ENCODE measurements at places on chromosomes 16 and 17. TPM values are rescaled to one million over a fixed set of nuclear protein-coding genes. Genes with fewer than 3 reads are reported as not detected.

- no peak for DNase-seq
Observed at GRCh38 chr16:24272379-24272778, 16.2 kb downstream of the CACNG3 start.

DNA sequence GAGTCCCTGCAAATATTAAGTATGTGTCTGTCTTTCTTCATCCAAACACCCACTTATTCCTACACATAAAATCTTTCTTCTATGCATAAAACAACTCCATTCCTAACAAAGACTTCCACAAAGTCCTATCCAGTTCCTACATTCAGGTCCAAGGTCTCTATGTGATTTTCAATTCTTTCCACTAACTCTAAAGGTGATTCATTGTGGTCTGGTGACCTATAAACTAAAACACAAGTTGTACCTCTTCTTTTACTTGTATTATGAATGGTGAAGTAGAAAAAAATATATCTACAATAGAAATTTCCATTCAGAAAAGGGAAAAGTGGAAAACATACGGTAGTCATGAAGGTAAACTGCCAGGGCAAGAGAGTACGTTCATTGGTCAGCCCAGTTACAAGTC, 56.6 kb downstream of the USP32 start:
- DNase-seq, result no peak

GRCh38 chr17:17693253-17694168, 12.3 kb downstream of the RAI1 start:
- peak; percentile 87 for DNase-seq

Gene CLDN9
- 1.7 TPM for total RNA-seq

DNA sequence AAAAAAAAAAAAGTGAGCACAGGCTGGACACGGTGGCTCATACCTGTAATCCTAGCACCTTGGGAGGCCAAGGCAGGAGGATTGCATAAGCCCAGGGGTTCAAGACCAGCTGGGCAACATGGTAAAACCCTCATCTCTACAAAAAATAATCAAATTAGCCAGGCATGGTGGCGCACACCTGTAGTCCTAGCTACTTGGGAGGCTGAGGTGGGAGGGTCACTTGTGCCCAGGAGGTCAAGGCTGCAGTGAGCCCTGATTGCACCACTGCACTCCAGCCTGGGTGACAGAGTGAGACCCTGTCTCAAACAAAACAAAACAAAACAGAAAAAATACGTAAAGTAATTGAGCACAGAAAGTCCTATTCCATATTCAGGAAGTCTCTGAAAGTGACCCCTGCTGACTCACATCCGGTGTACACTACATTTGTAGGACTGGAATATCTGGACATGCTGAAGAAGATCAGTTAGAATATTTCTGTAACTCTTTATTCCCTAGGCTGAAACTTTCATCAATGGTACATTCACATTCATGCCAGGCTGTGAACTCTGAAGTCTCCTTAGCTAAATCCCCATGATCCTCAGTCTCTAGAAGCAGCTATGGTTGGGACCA, 66.0 kb upstream of the HAS3 start:
- no peak for DNase-seq

Gene P2RX1
- 21.5 TPM for total RNA-seq

GRCh38 chr17:77802811-77803220, 155.7 kb upstream of the TNRC6C start:
- peak; percentile 19 for DNase-seq

GRCh38 chr16:9797306-9797705, 384.9 kb downstream of the GRIN2A start:
- DNase-seq, result no peak

Gene SLC13A5
- 5.6 TPM for total RNA-seq

DNA sequence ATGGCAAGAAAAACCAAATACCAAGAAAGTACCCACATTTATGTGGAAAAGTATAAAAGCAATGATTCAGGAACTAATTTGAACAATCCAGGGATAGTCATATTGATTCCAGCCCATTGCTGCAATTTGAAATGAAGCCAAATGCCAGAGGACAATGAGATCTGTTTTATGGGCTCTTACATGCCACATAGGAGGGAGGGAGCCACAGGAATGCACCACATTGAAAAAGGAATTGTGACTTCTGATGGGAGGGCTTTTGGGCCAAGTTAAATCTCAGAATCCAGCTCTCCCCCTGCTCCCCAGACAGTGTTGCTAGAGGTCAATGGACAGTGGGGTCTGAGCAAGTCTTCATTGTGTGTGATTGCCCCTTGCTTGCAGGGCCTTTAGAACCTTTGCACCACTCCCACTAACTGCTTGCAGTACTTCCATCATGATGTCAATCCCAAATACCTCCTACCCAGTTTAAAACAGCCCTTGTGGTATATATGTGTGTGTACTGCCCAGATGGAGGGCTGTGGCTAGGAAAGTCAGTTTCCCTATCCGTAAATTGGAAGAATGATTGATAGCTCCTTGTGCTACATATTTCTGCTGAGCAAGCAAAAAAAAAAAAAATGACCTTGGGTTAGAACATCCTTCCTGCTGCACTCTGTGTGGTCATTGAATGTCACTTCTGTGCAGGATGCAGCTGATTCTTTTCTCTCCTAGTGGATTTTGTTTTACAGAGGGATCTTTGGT, 406.8 kb downstream of the UTP18 start:
- no peak for DNase-seq

DNA sequence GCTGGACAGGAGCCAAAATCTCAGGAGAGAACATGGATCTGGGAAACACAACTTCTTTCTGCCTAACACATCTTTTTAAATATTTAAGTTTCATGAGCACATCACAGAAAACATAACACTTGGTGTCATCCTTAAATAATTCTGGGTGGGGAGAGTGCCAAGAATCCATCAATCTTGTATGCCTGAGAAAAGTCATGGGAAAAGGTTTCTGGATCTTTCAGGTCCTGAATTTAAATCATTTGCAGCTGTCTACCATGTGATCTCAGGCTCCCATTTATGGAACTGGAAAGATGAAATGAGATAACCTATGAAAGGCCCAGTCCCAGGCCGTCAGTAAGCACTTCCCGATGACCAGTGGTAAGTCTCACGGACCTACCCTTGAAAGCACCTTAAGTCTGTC, 15.1 kb downstream of the CDH11 start:
- DNase-seq, result no peak

Gene MEIOB
- total RNA-seq, result not detected

DNA sequence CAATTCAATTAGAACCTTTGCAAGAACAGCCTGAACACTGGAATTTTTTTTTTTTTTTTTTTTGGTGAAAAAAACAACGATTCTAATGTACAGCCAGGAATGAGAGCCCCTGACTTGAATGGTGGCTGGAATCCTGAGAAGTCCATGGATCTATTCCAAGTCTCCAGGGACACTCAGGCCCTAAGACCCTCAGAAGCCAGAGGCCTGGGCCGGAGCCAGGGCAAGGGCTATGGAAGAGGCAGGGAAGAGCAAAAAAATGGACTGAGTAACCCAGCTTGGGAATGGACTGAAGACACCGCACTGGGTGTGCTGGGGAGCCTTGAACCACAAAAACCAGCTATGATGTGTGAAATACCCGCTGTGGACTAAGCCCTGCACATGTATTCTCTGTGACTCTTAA, 60.3 kb upstream of the LHX1 start:
- DNase-seq, result peak; percentile 14

GRCh38 chr17:75308732-75309629, 19.7 kb upstream of the SLC25A19 start:
- peak; percentile 82 for DNase-seq

- peak; percentile 82 for DNase-seq
Observed at GRCh38 chr17:34252444-34253138, 2.5 kb upstream of the CCL2 start.

Gene TNFSF12
- total RNA-seq, result 62.0 TPM

GRCh38 chr17:42548070-42548837, 4.5 kb upstream of the HSD17B1 start:
- peak; percentile 94 for DNase-seq

Gene TEX14
- 0.59 TPM for total RNA-seq
